ENCODE measurements at places on chromosomes 4 and X.

- no peak for DNase-seq
Observed at GRCh38 chrX:63349307-63349706, 1.8 kb downstream of the SPIN4 start.

DNA sequence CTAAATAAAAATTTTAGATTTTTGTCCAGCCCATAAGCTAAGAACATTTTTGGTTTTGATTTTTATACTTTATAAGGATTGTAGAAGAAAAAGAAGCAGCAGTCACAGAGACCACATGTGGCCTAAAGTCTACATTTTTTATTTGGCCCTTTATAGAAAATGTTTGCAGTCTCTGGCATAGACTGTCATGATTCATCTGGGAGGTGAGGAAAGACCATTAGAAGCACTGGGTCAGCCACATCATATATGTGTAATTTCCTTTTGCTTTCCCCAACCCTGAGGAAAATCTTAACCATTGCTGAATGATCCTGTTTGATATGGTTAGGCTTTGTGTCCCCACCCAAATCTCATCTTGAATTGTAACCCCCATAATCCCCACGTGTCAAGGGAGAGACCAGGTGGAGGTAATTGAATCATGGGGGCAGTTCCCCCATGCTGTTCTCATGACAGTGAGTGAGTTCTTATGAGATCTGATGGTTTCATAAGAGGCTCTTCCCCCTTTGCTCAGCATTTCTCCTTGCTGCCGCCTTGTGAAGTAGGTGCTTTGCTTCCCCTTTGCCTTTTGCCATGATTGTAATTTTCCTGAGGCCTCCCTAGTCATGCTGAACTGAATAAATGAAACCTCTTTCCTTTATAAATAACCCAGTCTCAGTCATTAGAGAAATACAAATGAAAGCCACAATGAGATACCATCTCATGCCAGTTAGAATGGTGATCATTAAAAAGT is 12.1 kb upstream of the COPS4 start:
- no peak for DNase-seq

DNA sequence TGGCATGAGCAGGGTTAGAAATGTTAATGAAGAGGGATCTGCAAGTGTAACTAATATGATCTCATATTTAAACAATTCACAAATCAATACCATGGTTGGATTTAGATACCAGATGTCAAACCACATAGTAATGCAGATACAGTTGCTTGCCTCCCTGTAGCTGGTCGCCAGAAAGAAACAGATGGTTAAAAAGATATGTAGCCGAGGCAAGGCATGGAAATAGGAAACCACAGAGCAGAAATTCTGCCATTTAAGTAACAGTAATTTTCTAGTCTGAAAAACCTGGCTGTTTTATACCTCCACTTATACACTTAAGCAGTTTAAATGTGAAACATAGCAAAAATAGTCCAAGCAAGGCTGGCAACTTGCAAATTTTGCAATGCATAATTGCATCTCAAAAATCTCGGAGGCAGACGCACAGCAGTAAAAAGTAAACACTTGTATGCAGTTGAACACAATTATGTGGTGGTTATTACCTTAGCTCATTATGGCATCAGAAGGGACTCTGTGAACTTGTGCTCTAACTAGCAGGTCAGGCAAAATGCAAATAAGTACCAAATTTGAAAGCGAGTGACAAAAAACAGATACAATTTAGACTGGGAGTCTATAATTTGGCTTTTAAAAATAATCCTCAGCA is 126.8 kb downstream of the NAA11 start:
- DNase-seq, result no peak

DNA sequence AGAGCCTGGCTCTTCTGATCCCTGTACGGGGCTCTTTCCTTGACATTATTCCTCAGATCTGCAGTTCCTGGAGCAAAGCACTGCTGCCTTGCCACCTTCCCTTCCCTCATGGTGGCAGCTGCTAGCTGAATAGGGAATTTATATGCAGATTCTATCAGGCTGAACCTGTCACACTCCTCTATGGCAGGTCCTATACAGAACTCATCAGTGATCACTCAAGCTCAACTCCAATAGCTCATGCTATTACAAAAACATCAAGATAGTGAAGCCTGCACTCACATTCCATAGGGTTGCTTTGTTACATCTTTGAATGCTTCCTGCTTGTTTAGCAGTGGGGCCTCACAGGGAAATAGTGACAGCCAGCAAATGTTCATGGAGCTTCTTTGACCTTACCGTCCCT is 71.7 kb downstream of the SLC2A9 start:
- no peak for DNase-seq

GRCh38 chr4:32752962-32753361 is 2032.8 kb downstream of the PCDH7 start:
- no peak for DNase-seq

DNA sequence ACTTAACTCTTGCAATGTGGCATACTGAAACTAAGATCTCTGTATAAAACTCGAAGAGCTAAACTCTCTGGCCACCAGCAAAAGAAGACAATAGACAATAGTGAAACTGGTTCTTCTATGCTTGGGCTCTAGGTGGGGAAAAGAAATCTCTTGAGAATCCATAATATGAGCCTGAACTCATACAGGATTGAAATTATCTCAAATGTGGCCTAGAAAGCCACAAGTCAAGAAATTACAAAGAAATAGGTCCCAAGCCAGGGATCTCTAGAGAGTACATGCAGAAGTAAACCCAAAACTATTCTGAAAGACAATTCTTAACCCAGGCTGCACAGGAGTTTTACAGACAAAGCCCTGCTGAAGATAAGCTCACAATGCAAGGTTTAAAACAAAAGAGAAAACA is 127.4 kb downstream of the ANAPC10 start:
- DNase-seq, result no peak

GRCh38 chrX:23228950-23229448 is 105.7 kb upstream of the PTCHD1 start:
- no peak for DNase-seq

GRCh38 chr4:77235289-77235854 is 78.4 kb downstream of the CCNG2 start:
- DNase-seq, result no peak

- DNase-seq, result no peak
Observed at GRCh38 chrX:125947501-125947900, 218.6 kb downstream of the DCAF12L2 start.

- no peak for DNase-seq
Observed at GRCh38 chrX:131216828-131217227, 72.3 kb downstream of the IGSF1 start.

- DNase-seq, result no peak
Observed at GRCh38 chr4:120658772-120659171, 263.8 kb downstream of the PRDM5 start.

GRCh38 chr4:6338951-6339817 is 69.5 kb downstream of the WFS1 start:
- DNase-seq, result no peak

- no peak for DNase-seq
Observed at GRCh38 chr4:68373513-68373912, 23.6 kb upstream of the YTHDC1 start.

- DNase-seq, result no peak
Observed at GRCh38 chr4:154208424-154208823, 283.2 kb downstream of the DCHS2 start.

DNA sequence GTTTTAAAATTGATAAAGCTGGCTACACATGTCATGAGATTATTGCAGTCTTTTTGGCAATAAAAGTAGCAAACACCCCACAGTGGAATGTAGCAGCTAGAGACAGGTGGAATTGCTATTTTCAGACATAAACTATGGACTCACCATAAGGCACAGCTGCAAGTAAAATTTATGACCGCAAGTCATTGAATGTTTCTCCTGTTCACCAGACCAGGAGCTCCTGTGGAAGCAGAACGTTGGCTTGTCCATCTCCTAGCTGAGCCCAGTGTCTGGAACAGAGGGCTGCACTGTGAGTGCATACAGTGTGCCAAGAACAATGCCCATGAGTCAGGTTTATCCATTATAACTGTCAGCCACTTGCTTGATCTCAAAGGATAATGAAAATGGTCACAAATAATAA is 538.2 kb downstream of the INPP4B start:
- DNase-seq, result no peak

- DNase-seq, result no peak
Observed at GRCh38 chr4:65482410-65482809, 187.9 kb downstream of the EPHA5 start.

DNA sequence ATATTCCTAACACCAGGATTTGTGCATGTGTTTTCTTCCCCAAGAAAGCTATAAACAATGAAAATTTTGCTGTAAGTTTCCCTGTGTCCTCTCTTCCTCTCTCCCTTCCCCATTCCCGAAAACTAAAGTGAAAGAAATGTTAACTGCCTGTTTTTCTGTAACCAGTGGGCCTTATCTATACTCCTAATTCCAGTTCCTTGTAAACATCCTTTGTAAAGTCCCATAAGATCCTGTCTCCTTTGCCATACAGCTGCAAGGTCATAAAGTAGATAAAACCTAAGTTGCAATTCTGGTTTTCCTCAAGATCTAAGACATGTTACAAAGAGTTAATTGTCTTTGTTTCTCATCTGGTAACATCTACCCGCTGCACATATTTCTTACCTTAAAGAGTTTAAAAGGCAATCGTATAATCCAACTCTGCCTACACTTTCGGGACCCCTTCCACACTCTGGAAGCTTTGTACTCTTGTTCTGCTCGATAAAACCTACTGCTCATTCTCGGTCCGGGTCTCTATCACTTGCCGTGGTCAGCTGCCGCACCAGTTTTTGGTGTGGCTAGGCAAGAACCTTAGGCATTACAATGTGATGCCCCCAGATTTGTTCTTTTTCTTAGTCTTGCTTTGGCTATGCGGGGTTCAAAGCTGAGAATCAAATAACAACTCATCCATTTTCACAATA is 20.5 kb downstream of the UGT2B7 start:
- DNase-seq, result no peak

DNA sequence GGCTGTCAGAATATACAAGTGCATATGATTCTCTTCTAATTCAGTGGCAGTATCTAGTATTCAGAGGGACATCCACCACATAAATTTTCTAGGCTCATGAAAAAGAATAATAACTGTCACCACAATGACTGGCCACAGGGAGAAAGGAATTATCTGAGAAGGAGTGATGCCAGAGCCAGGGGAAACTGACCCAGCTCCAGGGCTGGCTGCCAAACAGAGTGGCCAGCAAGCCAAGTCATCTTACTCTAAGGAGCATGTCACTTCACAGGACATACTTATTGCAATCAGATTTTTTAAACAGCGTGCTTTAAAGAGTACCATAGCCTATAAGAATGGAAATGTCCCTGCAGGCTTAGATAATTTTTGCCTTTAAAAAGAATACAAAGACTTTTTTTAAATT is 5.8 kb upstream of the SEPTIN11 start:
- DNase-seq, result no peak

GRCh38 chrX:40006106-40007017 is 91.4 kb downstream of the BCOR start:
- DNase-seq, result no peak

DNA sequence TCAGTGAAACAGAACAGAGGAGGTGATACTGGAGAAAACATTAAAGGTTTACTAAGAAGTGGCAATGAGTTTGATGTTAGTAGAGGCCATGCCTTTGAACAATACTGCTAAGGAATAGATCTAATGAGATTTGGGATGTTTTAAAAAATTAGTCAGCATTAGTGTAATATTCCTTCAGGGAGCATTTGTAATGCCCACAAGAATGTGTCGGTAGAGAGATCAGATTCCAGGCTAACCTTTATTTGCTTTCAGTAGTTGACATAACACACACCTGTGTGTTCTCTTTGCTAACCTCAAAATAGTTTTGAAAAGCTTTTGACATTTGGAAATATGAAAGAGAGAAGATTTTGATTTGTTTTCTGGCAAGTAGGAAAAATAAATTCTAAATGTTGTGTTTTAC is 328.8 kb downstream of the BMPR1B start:
- no peak for DNase-seq

GRCh38 chr4:27094783-27095182 is 234.1 kb downstream of the STIM2 start:
- no peak for DNase-seq

- DNase-seq, result no peak
Observed at GRCh38 chr4:152195888-152196287, 340.0 kb downstream of the FBXW7 start.

DNA sequence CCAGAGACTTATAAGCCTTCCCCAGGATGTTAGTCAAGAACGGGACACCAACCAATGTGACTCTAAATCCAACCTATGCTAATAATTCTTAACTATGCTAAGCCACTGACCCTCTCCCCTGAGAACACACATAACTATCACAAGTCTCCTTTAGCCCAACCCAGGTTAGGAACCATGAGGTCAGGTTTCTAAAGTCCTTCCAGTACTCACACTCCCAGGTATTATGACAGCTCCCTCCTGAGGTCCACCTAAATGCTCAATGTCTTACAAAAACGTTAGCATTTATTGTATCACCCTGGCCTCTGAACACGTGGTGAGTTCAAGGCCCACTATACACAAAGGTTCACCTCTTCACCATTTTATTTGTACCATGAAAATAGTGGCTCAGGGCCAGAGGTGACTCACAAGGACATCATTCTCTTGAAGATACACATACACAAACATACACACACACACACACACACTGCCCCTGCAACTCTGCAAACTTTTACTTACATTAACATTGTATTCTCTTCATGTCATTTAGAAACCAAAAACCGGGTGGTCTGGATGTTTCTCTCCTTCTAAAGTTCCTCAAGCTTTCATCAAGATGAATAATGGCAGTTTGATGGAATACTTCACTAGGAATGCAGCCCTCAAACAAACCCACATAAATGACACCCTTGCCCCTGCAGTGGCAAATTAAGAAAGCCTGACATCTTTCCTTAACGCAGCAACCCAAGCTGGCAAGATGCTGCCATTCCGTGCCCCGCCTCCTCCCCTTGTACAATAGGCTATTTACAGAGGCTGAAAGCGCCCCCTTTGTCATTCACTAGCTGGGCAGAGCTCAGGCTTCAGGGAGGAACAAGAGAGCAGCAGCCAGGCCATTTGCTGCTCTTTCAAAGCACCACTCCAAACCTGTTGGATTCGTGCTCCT is 17.7 kb downstream of the ACSL1 start:
- DNase-seq, result no peak

DNA sequence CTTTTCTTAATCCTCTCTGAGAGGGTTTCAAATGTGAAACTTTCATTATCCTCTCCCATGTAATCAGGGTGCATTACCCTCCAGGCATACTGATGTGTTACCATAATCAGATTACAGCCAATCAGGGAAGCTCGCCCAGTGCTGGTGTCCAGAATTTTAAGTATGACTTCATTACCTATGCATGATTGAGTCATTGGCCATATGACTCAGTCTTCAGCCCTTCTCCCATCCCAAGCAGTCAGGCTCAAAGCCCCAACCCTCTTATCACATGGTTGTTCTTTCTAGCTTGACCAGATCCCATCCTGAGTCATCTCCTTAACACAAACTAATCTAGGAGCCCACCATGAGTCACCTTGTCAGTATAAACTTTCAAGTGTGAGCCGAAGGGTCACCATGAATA is 1668.1 kb upstream of the AGA start:
- DNase-seq, result no peak

GRCh38 chrX:39158801-39159657 is 357.8 kb downstream of the MID1IP1 start:
- no peak for DNase-seq

- DNase-seq, result no peak
Observed at GRCh38 chr4:72374159-72374558, 194.9 kb downstream of the ADAMTS3 start.
